ENCODE measurements at places on chromosomes 5 and 9.

DNA sequence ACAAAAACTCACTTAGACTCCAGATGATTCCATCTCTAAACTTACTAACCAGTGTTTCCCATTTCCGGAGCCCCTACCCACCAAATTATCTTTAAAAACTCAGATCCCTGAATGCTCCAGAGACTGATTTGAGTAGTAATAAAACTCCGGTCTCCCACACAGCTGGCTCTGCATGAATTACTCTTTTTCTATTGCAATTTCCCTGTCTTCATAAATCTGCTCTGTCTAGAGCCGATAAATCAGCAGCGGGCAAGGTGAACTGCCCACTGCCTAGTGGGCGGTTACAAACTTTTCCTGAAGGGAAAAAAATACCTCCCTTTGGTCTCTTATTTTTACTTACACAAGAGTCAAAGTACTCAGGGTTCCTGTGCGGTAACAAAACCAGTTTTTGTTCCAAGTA is 624.4 kb upstream of the RORB start:
- DNase-seq: no peak

DNA sequence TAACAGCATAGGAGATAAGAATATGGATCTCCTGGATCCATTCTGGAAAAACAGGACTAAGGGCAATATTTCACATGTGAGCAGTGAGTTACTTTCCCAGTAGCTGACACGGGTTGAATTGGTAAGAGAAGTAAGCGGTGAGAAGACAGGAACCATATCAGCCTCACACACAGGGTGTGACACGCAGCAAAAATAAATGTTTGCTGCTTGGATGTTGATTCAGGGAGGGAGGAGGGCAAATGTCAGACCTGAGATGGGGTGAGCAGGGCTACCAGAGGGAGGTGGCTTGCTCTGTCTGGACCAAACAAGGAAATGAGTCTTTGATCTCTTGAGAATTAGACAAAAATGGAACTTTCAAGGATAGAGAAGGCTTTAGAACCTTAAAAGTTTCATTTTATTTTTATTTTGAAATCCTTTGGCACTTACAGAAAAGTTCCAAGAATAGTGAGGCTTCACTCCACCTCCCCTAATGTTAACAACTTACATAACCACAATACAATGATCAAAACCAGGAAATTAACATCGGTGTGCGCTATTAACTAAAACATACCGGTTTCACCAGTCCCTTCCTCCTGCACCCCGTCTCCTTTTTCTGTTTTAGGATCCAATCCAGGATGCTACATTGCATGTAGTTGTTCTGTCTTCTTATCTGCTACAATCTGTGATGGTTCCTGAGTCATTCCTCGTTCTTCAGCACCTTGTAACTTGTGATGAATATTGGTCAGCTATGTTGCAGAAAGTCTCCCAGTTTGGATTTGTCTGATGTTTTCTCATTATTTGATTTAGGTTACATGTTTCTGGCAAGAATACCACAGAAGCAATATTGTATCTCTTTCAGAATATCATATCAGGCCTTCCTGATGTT is 20.5 kb upstream of the ARHGEF28 start:
- DNase-seq: no peak

DNA sequence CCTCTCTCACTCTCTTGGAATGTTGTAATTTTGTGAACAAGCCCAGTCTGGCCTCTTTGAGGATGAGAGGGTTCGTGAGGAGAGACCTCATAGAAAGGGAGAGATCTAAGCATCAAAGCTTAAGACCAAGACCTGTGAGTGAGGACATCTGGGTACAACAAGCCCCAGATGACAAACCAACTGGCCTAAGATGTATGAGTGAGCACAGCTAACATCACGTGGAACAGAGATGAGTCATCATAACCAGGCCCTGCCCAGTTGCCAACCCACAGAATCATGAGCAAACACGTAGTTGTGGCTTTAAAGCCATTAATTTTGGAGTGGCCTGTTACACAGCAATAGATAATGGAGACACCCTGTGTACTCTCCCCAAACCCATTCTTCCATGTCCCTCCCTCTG is 439.1 kb upstream of the KIF2A start:
- no peak for DNase-seq

DNA sequence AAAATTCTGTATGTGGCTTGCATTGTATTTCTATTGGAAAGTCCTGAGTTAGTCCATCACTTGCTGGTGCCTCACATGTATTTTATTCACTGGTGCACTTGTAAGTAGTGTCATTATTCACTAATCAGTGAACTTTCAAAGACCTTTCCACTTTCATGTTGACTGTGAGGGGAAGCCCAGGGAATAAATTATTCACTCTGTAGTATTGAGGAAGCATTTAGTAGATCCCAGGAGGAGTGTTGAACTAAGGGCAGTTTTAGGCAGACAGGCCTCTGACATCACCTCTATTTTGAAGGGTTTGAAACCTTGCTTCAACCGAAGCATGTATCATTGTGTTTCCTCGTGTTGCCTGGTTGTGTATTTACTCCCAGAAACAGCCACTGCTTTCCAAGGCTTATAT is 705.4 kb upstream of the RIOK2 start:
- DNase-seq: peak; percentile 5

GRCh38 chr9:121529237-121529987 is 29.8 kb upstream of the GGTA1 start:
- DNase-seq: no peak

- no peak for DNase-seq
These were observed 56.0 kb downstream of the HMCN2 start for GRCh38 chr9:130321539-130321938.

GRCh38 chr5:115439639-115440038 is 104.9 kb downstream of the FEM1C start:
- DNase-seq: no peak

DNA sequence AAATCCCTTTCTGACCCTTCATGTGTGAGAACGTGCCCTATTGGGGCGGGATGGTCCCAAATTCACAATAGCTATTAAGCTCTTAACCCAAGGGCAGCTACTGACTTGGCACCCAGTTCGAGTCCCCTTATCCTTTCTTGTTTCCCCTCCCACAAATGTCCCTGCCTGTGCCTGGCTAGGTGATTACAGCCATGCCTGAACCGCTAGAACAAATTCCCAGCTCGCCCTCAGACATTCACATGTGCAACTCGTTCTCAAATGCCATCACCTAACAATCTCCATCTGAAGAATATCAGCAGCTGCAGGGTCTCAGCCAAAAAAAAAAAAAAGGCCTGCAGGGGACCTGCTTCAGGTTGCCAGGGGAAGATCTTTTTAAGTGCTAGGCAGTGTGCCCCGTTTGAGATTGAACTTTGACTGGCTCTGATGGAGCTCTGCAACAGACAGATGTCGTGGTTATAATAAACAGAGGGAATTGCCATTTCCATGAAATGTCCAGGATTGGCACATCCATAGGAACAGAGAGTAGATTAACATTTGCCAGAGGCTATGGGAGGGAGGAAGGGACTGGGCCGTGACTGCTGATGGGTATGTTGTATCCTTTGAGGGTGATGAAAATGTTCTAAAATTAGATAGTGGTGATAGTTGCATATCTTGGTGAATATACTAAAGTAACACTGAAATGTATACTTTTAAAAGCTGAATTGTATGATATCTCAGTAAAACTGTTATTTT is 347.2 kb upstream of the WWC1 start:
- DNase-seq: no peak

DNA sequence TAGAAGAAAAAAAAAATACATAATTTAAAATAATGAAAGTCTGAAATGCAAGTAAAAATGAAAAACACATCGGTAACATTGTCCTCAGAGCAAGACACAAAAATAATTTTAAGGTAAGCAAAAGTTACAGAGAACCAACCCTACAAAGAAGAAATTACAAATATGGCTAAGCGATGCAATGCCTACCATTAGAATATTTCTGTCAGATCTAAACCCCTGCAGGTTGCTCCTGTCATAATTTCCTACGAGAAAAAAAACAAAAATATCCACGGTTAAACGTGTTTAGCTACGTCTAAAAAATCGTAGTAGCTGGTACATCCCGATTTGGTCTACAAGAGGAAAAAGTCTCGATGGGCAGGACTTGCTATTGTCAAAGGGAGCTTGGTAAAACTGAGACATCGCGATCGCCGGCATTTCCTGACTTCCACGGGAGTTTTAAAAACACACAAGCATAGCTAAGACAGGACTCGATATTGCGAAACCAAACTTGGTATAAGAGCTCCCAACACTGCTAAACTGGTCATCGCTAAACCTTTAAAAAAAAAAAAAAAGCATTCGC is 1.1 kb upstream of the ANXA2R start:
- DNase-seq: no peak

DNA sequence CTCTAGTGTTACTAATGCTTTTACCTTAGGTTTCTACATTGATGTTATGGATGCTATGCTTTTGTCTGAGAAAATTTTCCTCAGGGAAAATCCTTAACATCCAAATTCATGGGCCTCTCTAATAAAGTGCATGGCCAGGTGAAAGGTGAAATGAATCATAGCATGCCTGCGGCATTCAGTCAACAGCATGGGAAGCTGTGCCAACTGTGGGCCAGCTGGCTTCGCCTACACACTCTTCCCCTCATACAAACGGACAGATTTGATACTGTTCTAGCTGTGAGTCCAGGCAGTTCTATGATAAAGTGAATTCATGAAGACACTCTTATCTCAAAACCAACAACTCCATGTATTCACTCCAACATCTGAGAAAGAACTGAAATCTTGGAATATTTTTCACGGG is 374.1 kb downstream of the PLK2 start:
- DNase-seq: no peak

- no peak for DNase-seq
These were observed 172.4 kb downstream of the SYK start for GRCh38 chr9:90974016-90974415.

GRCh38 chr5:137010226-137010625 is 488.9 kb downstream of the SPOCK1 start:
- DNase-seq: no peak

GRCh38 chr5:172142709-172143215 is 45.3 kb downstream of the STK10 start:
- DNase-seq: no peak

DNA sequence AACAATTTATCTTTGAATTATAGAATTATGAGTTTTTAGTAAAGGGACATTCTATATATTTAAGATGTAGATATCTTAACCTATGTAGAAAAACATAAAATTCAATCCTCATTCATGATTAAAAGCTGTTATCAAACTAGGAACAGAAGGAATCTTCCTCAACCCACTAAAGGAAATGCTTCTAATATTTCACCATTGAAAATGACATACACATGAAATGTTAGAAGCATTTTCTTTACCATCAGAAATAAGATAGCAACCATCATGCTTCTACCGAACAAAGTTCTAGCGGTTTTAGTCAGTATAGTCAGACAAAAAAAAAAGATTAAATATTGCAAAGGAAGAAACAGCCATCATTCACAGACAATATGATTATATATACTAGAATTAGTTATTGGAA is 32.2 kb downstream of the SHOC1 start:
- no peak for DNase-seq

DNA sequence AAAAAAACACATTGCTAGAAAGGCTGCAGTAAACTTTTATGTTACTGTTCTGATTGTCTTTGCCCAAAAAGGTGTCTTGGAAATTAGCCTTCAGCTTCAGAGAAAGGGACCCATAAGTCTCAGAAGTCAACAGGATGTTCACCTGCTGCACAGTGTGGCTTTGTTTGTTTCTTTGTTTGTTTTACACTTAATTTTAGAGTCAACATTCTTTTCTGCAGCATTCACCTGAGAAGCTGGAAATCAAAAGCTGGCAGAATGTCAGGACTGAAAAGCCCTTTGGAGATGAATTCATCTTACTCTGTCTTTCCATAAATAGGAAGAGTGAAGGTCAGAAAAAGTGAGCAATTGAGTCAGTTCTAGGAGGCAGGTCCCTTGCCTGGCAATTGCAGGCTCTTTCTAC is 170.0 kb downstream of the PAPPA start:
- DNase-seq: no peak

GRCh38 chr9:89448381-89448780 is 49.5 kb downstream of the SEMA4D start:
- no peak for DNase-seq

DNA sequence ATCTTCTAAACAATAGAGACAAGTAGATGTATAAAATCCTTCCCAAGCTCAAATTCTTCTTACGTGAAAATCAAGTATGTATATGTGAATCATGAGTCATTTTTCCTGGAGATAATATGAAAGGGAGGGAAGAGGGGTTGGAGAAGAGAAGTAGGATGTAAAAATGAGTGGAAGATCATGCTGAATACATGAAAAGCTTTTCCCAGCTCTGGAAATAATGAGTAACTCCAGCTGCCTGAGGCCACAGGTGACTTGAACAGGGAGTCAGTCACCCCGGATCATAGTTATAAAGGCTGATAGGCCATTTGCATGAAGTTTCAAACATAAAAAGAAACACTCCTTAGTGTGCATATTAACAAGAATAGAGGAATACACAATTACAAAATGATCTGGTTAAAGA is 486.7 kb downstream of the EFNA5 start:
- no peak for DNase-seq

- DNase-seq: no peak
These were observed 103.4 kb upstream of the LRRTM2 start for GRCh38 chr5:138978581-138978980.

DNA sequence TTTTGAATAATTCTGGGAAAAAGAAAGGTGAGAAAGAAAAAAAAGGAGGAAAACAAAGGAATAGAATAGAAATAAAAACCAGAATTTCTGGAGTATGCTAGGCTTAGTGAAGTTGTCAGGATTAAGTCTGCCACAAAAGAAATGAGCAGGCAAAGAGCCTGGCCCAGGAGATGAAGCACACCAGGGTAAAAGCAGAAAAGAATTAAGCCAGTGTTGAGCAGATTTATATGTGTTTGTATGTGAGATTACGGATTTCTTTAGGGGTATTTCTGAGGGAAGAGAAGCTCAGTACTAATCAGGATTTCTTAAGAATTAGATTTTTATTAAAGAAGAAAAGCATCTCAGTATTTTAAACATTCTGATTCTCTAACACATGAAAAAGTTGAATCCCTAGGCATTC is 74.5 kb downstream of the MRPS27 start:
- no peak for DNase-seq

DNA sequence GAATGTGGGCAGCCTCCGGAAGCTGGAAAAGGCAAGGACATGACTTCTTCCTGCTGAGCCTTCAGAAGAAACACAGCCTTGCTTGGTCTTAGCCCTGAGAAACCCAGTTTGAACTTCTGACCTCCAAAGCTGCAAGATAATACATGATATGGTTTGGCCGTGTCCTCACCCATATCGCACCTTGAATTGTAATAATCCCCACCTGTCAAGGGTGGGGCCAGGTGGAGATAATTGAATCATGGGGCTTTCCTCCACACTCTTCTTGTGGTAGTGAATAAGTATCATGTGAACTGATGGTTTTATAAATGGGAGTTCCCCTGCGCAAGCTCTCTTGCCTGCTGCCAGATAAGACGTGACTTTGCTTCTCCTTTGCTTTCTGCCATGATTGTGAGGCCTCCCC is 310.9 kb downstream of the PSAT1 start:
- no peak for DNase-seq

- DNase-seq: no peak
These were observed 30.2 kb upstream of the ALDH1A1 start for GRCh38 chr9:72983056-72983455.

All from GM18507 (cell line).